ENCODE measurements at places on chromosomes 4 and X.

DNA sequence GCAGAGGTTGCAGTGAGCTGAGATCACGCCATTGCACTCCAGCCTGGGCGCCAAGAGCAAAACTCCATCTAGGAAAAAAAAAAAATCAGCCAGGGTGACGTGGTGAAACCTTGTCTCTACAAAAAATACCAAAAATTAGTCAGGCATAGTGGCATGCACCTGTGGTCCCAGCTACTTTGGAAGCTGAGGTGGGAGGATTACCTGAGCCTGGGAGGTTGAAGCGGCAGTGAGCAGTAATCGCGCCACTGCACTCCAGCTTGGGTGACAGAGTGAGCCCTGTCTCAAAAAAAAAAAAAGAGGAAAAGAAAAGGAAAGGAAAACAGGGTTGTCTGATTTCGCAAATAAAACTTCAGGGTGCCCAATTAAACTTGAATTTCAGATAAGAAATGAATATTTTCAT lies 106.1 kb downstream of the RBM47 start:
- DNase-seq = no peak

DNA sequence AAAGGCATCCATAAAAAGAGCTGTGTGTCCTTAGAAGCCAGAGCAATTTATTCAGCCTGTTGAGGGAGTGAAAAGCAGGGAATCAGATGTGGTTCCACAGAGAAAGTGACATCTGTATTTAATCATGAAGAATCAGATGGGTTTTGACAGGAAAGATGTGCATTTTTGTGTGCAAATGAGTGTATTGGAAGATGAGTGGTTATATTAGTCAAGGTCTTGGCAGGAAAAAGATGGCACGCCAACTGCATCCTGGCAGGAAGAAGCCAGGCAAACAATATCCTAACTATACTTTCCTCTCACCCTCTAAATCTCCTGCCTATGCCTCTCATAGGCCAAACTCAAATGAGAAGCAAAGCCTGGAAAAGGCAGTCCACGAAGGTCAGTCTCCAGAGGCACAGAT lies 59.1 kb downstream of the SCFD2 start:
- DNase-seq = no peak

DNA sequence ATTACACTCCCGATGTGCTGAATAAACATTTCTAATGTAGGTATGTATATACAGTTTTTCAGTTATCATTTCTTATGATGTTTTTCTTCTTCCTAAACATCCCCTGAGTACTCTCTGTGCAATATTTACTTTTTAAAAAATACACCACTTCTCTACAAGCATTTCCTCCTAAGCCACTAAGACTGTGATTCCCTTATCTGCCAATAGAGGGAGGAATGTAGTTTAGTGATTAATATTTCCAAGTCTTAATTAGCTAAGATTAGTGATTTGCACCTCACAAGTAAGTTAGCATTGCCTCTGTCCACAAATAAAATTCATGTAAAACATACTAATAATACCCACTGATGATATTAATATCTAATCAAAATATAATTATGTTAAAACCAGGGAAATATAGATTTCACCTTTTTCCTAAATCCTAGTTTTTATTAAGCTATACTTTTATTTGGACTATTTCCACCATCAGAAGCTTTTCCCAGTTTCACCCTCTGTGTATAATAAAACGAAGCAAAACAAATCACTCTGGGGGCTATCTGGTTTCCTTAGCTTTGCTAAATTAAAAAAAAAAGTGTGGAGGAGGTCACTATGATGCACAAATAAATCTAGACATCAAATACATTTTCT lies 909.1 kb downstream of the FAT4 start:
- no peak for DNase-seq

DNA sequence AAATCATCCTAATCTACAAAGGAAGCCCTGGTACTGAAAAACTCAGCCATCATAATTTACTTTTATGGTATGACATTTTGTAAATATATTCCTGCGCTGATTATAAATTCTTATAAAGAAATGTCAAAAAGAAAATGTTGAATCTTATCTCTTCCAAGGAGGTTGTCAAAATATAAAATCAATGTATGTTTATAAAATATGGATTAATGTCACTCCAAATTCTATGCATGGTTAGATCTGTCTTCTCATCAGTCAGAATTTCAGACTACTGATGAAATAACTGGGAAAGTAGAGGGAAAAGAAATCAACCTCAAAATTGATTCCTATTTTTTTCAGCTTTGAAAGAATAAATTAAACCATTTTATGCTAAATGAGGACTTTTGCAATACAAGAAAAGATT lies 120.0 kb upstream of the MAB21L2 start:
- DNase-seq = no peak

GRCh38 chrX:12026481-12026880 lies 111.8 kb upstream of the FRMPD4 start:
- DNase-seq = no peak

GRCh38 chr4:110533940-110534339 lies 58.0 kb downstream of the ENPEP start:
- DNase-seq = no peak

DNA sequence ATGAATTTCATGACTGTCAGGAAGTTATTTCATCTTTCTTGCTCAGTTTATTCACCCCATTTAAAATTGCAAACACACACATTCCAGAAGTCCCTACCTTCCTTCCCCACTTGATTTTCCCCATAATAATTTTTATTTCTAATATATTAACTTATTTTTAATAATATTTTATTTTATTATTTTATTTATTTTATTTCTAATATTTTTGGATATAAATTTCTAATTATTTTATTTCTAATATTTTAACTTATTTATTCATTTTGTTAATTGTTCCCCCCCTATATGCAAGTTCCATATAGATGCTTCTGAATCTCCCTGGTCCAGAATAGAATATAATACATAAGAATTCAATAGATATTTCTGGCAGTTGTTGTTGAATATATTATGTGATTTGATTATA lies 293.7 kb upstream of the CPEB2 start:
- no peak for DNase-seq

- DNase-seq = no peak
Measured at GRCh38 chr4:41160012-41160789, 54.1 kb downstream of the APBB2 start.

- DNase-seq = no peak
Measured at GRCh38 chr4:89319756-89320155, 12.2 kb upstream of the GPRIN3 start.

GRCh38 chrX:152897222-152898131 lies at the start of gene ZNF185:
Gene ZNF185 (plus strand): TSS chrX:152898067. CDS start chrX:152914490, 16,423 bp downstream.
- DNase-seq = no peak

- no peak for DNase-seq
Measured at GRCh38 chrX:129777218-129778030, 2.3 kb upstream of the SASH3 start.

DNA sequence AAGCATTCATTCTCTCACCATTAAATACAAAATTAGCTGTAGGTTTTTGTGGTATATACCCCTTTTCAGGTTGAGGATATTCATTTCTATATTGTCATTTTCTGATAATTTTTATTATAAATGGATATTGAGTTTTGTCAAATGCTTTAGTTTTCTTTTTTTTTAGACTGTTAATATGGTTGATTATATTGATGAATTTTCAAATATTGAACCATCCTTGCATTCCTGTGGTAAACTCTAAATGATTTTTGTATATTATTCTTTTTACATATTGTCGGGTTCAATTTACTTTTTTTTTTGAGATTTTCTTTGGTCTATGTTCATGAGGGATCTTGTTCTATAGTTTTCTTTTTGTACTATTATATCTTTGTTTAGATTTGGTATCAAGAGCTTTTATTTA lies 165.1 kb downstream of the GPAT3 start:
- no peak for DNase-seq

GRCh38 chr4:140239311-140239710 lies 85.3 kb upstream of the MAML3 start:
- DNase-seq = peak; percentile 87

DNA sequence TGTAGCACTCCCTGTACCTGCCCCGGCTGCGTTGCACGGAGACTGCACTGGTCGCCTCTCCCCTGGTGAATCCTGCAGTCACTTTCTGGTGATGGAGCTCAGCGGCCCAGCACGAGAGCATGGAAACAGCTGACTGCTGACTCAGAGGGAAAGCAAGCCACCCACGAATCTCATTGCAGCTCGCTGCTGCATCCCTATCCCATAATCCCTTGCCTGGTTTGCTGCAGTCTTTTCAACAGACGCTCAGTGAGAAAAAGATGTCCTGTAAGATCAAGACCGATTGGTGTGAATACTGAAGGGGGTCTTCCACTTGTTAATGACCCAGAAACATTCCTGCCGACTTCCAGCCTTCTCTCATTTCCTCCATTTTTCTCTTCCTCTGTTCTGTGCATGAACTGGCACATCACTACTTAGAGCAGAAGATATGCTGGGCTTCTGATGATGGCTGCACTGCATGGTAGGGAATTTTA lies 52.9 kb downstream of the TRIM2 start:
- peak; percentile 72 for DNase-seq

- DNase-seq = peak; percentile 35
Measured at GRCh38 chrX:136147315-136147901, at the start of gene FHL1. Gene FHL1 (plus strand): TSS chrX:136147533.

DNA sequence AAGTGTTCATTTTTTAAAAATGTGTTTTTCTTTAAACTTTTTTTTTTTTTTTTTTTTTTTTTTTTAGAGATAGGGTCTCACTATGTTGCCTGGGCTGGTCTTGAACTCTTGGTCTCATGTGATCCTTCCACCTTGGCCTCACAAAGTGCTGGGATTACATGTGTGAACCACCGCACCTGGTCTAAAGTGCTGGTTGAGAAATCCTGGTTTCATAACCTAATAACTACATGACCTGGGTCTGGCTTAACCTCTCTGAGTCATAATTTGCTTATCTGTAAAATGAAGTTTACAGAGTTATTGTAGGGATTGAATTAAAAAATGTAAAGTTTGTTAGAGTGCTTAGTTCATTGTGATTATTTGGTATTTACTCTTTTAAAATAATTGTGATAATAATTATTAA lies 5.2 kb downstream of the HSD17B13 start:
- DNase-seq = no peak

- no peak for DNase-seq
Measured at GRCh38 chr4:153937289-153937688, 148.4 kb upstream of the SFRP2 start.

GRCh38 chr4:136227315-136227714 lies 1305.0 kb downstream of the PCDH18 start:
- no peak for DNase-seq

GRCh38 chr4:78710536-78710935 lies 65.6 kb upstream of the BMP2K start:
- no peak for DNase-seq

DNA sequence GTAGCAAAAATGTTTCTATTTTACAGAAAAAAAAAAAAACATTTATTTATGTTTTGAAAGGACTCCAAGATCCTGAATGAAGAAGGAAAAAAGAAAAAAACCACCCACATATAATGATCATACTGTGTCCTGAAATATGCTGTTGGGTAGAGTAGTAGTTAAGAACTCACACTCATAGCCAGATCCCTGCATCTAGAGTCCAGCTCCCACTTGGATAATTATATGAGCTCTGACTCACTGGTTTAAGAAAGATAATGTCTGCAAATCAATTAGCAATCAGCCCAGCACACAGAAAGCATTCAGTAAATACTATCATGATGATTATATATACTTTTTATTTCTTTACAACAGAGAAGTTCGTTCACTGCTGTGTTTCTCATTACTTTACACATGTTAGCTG lies 46.7 kb upstream of the MXRA5 start:
- DNase-seq = no peak

GRCh38 chrX:28851871-28852270 lies 264.6 kb downstream of the IL1RAPL1 start:
- DNase-seq = no peak

- DNase-seq = no peak
Measured at GRCh38 chr4:153038623-153039311, 102.6 kb downstream of the FHDC1 start.

DNA sequence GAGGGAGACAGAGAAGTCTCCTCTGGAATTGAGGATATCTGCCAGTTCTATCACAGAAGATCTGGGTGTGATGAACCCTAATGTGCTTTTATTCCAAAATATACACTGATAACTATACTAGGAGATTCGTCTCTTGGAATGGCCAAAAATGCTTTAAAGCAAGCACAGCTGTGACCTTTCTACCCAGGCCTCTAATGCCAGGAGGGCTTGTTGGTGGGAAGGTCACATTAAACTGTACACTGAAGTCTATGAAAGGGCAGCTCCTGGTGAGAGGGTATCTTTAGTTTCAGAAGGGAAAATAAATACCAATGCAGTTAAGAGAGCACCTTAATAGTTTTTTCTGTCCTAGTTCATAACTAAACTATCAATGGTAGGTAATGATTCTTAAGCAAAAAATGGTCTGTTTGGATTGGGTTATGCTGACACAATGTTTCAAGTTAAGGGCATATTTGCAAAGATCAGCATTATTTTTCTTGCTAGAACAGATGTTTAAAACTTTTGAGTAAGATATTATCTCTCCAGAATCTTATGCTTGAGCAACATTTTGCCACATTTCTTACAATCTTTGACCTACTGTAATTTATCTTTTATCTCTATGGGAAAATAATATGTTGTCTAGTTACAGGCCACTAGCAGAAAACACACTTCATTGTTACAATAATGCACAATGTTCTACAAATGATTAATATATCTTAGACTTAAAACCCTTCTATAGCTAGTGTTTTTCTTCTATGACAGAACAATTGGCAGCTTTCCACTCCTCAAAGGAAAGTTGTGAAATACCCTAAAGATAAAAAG lies 59.6 kb downstream of the SEC24D start:
- no peak for DNase-seq

DNA sequence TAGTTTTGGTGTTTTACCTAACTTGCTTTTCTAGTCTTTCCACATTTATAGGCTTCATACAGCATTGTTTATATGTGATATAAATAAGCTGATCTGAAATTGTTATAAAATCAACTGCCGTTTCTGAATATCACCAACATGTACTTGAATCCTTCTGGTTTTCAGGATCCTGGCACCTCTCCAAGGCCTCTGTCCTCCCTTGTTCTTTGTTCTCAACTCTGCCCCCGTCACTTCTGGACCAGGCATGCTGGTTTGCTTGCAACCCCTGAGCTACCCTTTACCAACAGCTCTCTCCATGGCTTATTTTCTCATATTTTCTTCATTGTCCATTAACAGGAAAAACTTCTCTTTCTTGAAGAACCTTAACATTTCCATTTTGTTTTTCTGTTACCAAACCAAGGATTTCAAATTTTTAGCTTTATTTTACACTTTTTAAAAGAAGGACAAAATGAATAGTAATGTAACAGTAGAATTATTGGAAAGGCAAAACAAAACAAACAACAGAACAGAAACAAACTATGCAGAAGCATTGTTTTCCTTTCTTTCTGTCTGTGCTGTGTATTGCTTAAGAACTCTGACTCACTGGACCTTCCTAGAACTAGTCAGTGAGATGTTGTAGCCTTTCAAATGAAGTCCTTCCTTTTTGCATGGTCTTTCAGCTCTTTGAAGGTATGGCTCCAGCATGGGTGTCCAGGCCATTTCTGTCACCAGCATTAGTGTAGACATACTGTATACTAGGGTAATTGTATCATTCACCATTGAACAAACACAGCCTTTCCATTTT lies 44.8 kb downstream of the BANK1 start:
- DNase-seq = no peak

- DNase-seq = peak; percentile 53
Measured at GRCh38 chr4:127965803-127966175, 583 bp downstream of the ABHD18 start.

- no peak for DNase-seq
Measured at GRCh38 chr4:175054980-175055379, 136.8 kb downstream of the ADAM29 start.

- DNase-seq = no peak
Measured at GRCh38 chrX:136662976-136663375, 15.0 kb downstream of the CD40LG start.
